ENCODE measurements at places on chromosomes 1 and 21. TPM values are rescaled to one million over a fixed set of nuclear protein-coding genes. Genes with fewer than 3 reads are reported as not detected.

The PCAT6 gene
- polyA plus RNA-seq, result 0.69 TPM

The OR2T4 gene
- polyA plus RNA-seq, result not detected

The ALX3 gene
- polyA plus RNA-seq, result not detected

The GBP5 gene
- not detected for polyA plus RNA-seq

The OR2M3 gene
- polyA plus RNA-seq, result not detected

The MCOLN3 gene
- polyA plus RNA-seq, result not detected

The HNRNPCL2 gene
- polyA plus RNA-seq, result not detected

The KRTAP19-1 gene
- polyA plus RNA-seq, result not detected

The PCBP3 gene
- polyA plus RNA-seq, result 0.54 TPM

The ADAMTS4 gene
- polyA plus RNA-seq, result 0.13 TPM

The LRRC8B gene
- polyA plus RNA-seq, result 12.6 TPM

The KCNK2 gene
- polyA plus RNA-seq, result 1.1 TPM

The CDCA8 gene
- polyA plus RNA-seq, result 0.44 TPM

The PEAR1 gene
- not detected for polyA plus RNA-seq

The OR2AK2 gene
- polyA plus RNA-seq, result not detected

The SAMD13 gene
- 0.84 TPM for polyA plus RNA-seq

The NEK2 gene
- polyA plus RNA-seq, result 2.3 TPM

The USP16 gene
- 80.4 TPM for polyA plus RNA-seq

The FAM151A gene
- polyA plus RNA-seq, result not detected

The IL6R gene
- not detected for polyA plus RNA-seq

The B3GALT5 gene
- not detected for polyA plus RNA-seq

The CLCNKA gene
- not detected for polyA plus RNA-seq

The KDF1 gene
- not detected for polyA plus RNA-seq

The ARHGEF16 gene
- polyA plus RNA-seq, result not detected

The BNIPL gene
- polyA plus RNA-seq, result 0.60 TPM

The PADI2 gene
- 1.3 TPM for polyA plus RNA-seq

The RHBDL2 gene
- polyA plus RNA-seq, result 0.20 TPM

The PLPP3 gene
- polyA plus RNA-seq, result 40.9 TPM

The TRAPPC3 gene
- polyA plus RNA-seq, result 23.2 TPM

The LCE1C gene
- not detected for polyA plus RNA-seq

The KCNJ9 gene
- 12.2 TPM for polyA plus RNA-seq

The RPL22 gene
- 173 TPM for polyA plus RNA-seq

The CLDN17 gene
- polyA plus RNA-seq, result not detected

The VAMP3 gene
- polyA plus RNA-seq, result 12.3 TPM

The RERE gene
- 14.8 TPM for polyA plus RNA-seq

The SLAMF8 gene
- polyA plus RNA-seq, result not detected

The HSD3B1 gene
- polyA plus RNA-seq, result not detected

The ZBTB18 gene
- polyA plus RNA-seq, result 16.8 TPM

The GPR25 gene
- not detected for polyA plus RNA-seq

The S100A5 gene
- not detected for polyA plus RNA-seq
